NAMALWA (cell line): ENCODE measurements at places on chromosomes 3 and 15.

DNA sequence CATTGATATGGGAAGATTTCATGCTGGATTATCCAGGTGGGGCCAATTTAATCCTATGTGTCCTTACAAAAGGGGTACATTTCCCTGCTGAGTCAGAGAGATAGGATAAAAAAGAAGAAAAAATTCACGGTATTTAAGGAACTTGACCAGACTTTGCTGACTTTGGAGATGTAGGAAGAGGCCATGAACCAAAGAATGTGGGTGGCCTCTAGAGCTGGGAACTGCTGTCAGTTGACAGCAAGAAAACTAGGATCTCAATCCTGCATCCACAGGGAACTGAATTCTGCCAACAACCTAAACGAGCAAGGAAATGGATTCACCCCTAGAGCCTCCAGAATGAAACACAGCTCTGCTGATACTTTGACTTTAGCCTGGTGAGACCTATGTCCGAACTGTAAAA is 148.1 kb upstream of the SLC24A5 start:
- no peak for DNase-seq

DNA sequence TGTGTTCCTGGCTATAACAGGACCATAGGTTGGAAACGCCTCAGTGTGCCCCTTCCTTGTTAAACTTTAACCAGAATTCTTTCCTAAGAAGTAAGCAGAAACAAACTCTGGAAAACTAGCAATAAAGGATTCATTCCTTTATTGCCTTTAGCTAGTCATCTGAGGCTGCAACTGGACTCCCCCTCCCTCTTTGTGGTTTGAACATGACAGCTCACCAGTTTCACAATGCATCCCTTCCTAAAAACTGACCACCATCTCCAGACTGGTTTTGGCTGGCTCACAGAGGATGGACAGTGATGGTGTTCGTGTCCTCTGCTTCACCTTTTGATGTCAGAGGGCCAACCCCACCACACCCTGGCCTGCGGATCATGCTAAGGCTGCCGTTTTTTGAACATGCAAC is 27.9 kb upstream of the TGFBR2 start:
- no peak for DNase-seq

GRCh38 chr3:108133858-108134554 is 43.2 kb upstream of the CD47 start:
- DNase-seq: no peak

DNA sequence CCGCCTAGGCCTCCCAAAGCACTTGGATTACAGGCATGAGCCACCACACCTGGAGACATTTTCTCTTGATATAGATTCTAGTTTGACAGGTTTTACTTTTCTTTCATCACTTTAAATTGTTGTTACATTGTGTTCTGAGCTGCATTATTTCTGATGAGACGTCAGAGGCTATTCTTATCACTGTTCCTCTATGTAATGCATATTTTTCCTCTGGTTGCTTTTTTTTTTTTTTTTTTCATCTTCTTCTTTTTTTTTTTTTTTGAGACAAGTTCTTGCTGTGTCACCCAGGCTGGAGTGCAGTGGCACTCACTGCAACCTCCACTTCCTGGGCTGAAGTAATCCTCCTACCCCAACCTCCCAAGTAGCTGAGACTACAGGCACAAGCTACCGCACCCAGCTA is 41.2 kb downstream of the TRA2B start:
- DNase-seq: no peak

- no peak for DNase-seq
These were observed 255.4 kb upstream of the ARPP21 start for GRCh38 chr3:35383719-35384555.

DNA sequence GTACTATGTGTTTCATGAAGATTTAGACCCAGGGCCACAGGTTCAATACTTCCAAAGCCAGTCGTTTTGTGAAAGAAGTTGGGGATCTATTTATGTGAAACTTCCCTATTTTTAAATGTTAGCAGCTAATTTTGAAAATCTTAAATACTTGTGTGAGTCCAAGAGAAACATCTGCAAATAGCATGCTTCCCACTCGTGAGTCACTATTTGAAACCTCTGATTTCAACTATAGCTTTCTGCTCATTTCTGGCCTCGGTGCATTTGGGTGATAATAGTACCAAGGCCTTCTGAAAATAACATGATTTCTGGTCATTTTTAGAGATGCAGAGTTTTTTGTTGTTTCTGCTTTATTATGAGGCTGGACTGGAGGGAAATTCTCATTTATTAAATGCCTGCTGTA is 110.0 kb downstream of the OPA1 start:
- no peak for DNase-seq

- DNase-seq: no peak
These were observed 8.9 kb upstream of the C3orf70 start for GRCh38 chr3:185161761-185162160.

GRCh38 chr3:178291574-178292370 is 244.5 kb upstream of the KCNMB2 start:
- DNase-seq: no peak

GRCh38 chr3:46896386-46896785 is 18.9 kb downstream of the PTH1R start:
- no peak for DNase-seq

- peak; percentile 15 for DNase-seq
These were observed 402.4 kb downstream of the RBMS3 start for GRCh38 chr3:29683018-29683993.

GRCh38 chr15:99098426-99098825 is 6.5 kb upstream of the SYNM start:
- DNase-seq: no peak
